NCI-H146 (cell line): ENCODE measurements at places on chromosomes 7 and 10.

DNA sequence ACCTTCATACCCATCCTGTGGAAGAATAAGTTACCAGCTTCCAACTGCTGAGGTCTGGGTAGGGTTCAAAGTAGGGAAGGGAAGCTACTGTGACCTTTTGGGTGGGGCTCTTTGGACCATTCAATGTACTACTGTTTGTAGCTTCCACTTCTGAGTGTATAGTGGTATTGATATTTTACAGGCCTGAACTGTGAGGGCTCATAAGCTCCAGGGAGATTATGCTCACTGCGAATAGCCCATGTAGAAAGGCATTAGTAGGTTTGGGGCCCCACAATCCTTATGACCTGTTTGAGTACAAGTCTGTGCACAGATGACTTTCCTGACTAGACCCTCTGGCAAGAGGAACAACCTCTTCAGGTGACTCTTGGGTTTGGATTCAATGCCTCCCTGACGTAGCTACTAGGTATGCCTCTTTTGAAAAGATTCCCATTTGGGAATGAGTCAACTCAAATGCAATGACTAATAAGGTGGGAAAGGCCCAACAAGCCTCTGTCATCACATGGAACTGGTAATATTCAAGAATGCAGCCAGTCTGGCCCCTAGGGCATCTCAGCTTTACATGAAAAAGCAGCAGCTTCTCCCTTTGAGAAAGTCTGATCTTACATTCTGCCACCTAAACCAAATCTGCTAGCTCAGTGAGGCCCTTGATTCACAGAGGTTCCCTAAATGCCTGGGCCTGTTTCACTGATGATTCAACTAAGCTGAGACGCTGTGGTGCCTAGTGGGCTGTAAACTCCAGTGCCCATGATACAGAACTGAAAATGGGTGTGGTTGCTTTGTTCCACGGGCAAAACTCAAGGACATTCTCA is 79.8 kb downstream of the ABI1 start:
- DNase-seq = no peak

DNA sequence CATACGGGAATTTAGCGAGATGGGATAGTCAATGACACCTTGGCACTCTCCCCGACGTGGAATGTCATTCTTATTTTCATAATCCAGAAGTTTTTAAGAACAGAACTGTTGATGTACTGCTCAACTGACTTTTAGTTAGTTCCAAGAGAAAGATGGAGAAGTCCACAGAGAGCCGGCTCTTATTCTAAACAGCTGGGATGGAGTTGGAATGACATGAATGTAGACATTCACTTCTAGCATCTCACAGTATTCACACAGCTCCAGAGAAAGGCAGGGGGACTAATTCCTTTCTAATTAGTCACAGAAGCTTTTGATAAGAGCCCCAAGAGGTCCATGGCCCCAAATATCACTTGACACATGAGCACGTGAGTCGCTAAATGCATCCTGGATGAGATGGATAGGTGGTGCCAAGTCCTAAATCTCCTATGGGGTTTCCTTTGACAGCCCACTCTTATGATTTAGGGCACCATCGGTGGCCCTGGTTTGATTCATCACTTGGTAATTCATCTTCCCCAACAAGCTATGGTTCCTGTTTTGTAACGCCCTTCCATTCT is 420.3 kb upstream of the AUTS2 start:
- DNase-seq = no peak

- DNase-seq = no peak
Measured at GRCh38 chr10:82310839-82311238, 435.8 kb downstream of the NRG3 start.

DNA sequence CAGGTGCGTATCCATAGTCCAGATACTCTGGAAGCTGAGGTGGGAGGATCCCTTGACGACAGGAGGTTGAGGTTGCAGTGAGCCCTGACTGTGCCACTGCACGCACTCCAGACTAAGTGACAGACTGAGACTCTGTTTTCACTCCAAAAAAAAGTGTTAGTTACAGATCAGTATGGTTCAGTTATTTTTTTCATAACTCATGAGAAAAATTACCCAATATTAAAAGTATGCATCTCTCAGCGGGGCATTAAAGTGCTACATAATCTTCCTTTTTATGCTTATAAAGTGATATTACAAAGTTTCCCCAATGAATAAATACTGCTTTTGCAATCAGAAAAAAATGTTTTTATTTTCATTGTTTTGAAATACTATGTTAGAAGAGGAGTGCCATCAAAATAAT is 147.9 kb downstream of the ZNF438 start:
- DNase-seq = no peak

DNA sequence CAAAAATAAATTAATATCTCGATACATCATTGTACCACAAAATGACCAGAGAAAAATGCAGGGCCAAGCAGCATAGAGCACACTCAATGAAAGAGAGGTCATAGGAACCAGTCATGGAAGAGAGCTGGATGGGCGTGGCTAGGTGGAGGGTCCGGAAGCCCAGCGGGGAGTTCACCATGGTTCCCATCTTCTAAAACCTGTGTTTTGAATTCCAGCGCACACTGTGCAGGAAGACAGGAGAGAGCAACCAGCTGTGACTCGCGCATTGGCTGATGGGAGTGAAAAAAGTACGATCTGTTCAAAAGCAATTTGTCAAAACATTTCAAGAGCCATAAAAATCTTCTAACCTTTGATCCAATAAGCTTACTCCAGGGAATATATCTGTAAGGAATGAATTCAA is 125.2 kb upstream of the NANOS1 start:
- peak; percentile 6 for DNase-seq
